ENCODE measurements at places on chromosomes 6 and 20. TPM values are rescaled to one million over a fixed set of nuclear protein-coding genes. Genes with fewer than 3 reads are reported as not detected.

DNA sequence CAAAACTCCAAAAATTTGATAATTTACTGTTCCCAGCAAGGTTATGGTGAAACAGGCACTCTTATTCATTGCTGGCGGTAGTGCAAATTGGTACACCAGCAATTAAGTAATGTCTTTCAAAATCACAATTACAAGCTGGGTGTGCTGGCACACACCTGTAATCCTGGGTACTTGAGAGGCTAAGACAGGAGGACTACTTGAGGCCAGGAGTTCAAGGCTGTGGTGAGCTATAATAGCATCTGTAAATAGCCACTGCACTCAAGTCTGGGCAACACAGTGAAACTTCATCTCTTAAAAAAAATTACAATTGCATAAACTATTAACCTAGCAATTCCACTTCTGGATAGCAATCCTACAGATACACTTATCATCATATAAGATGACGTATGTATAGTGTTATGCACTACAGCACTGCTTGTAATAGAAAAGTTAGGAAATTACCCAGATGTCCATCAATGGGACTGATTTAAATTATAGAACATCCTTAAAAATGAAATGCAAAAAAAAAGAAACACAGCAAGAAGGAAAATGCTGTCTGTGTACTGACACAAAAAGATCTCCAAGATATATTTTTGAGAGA lies 31.4 kb downstream of the NCOA6 start:
- DNase-seq = no peak

DNA sequence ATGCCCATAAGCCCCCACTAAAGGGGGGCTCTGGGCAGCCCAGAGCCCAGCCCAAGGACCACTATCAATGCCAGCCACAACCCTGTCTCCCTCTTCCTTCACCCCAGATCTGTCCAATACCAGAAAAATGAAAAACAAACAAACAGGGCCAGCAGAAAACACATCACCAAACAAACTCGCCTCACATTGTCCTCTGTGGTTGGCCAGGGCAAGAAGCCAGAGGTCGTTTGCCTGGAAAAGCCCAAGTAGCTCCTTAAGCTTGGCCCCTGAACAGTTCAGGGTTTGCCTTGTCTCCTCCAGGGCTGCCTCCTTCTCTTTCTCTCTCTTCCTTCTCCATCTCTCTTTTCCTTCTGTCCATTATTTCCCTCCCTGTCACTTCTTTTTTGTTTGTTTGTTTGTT lies 10.1 kb upstream of the SCUBE3 start:
- no peak for DNase-seq

DNA sequence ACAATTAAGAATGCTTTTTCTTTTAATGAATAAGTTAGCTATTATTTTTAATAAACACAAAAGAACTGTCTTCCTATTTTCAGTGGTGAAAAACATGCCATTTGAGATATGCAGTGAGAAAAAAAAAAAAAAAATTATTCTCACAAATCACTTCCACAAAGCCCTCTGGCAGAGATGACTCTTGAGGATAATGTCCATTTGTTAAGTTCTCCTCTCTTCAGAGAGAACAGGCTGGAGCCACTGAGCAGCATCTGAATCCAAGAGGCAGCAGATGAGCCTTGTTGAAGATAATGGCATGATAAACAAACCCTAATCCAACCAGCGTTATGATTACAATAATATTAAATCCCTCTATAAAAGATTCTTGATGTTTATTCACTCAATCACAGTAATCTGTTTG lies 105.0 kb downstream of the PTPRK start:
- no peak for DNase-seq

GRCh38 chr6:168133687-168134559 lies 54.9 kb upstream of the FRMD1 start:
- no peak for DNase-seq

GRCh38 chr6:85452441-85452881 lies 2.6 kb downstream of the NT5E start:
- DNase-seq = no peak

- no peak for DNase-seq
These were observed 2.8 kb upstream of the CSTL1 start for GRCh38 chr20:23436681-23437080.

DNA sequence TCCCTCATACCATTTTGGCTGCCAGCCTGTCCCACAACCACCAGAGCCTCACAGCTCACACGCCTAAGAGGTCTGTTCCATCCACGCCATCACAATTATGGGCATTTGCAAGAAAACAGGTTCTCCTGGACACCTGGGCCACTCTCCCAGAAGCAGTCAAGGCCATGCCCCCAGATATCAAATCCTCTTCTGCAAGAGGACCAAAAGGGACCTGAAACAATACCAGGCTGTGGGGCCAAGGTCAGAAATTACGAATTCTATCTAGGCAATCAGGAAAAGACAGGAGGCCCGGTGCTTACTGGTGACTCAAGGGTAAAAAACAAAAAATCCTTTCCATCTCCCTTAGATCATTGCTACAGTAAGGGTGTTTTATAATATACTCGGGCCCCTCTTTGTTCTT lies 69.8 kb downstream of the ZMYND8 start:
- no peak for DNase-seq

DNA sequence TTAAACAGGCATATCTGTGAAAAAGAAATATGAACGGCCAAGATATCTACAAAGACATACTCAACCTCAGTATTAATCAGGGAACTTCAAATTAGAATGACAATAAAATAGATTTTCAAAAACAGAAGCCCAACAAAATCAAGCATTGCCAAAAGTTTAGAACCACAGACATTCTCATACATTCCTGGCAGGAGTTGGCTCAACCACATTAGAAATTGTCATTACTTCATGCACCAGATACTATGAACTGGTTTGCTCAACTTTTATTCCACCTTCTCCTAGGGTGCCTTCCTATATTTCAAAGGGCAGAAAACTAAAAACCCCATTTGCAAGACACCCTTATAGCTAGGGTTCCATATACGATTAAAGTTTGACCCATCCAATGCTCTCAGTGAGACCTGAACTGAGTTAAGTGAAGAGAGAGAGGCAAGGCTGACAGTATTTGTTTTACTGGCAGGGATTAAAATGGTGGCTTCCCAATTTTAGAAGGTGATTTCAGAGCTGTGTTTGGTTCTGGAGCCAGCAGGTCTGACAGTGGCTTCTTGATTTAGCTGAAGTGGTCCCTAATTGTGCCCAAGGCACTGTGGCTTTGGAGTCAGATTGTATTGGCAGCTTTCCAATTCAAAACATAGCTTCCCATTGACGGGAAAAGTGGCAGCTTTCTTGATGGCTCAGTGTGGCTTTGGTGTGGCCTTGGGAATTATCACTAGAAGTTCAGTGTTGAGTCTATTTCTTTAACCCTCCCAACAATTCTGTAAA lies 77.1 kb upstream of the CDYL start:
- DNase-seq = no peak

The RWDD2A gene
- 3.4 TPM for polyA plus RNA-seq

Data from urinary bladder (tissue), 4 donors.